ENCODE measurements at places on chromosomes 13 and 19. TPM values are rescaled to one million over a fixed set of nuclear protein-coding genes. Genes with fewer than 3 reads are reported as not detected.
A peak's percentile ranks its signal among the peaks of the same experiment; 100 is the strongest.

The MCOLN1 gene
- 41.2 TPM for total RNA-seq

The PEAK3 gene
- total RNA-seq = 8.2 TPM

The PLPPR3 gene
- total RNA-seq = not detected

The ALOX5AP gene
- 173 TPM for total RNA-seq

The SLC8A2 gene
- not detected for total RNA-seq

The THSD1 gene
- total RNA-seq = 0.43 TPM

DNA sequence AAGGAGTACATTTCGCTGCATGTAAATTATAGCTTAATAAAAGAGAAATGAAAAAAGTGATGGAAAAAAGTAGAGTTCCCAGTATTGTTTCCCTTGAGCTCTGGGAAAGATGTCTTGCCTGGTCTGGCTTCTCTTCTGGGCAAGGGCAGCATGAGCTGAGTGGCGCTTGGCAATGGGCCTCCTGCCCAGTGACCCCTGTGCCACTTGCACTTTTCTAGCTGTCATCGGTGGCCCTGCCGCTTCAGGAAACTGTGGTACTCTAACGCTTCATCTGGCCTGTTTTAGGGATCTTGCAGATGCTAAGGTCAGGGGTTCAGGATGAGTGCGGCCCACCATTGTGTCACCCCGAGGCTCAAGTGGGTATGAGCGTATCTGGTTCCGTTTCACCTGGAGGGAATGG, 161.4 kb downstream of the MTUS2 start:
- no peak overlapping the region for H3K27ac ChIP-seq
- no peak overlapping the region for H3K4me3 ChIP-seq
- no peaks in the 10 kb centered on the region for H3K4me1 ChIP-seq
- H3K27me3 ChIP-seq = no peaks in the 10 kb centered on the region

GRCh38 chr13:91381371-91381770, 17.1 kb upstream of the GPC5 start:
- DNase-seq = no peak
- no peaks in the 10 kb centered on the region for H3K4me1 ChIP-seq
- no peak overlapping the region for H3K27ac ChIP-seq
- H3K36me3 ChIP-seq = no peaks in the 10 kb centered on the region

DNA sequence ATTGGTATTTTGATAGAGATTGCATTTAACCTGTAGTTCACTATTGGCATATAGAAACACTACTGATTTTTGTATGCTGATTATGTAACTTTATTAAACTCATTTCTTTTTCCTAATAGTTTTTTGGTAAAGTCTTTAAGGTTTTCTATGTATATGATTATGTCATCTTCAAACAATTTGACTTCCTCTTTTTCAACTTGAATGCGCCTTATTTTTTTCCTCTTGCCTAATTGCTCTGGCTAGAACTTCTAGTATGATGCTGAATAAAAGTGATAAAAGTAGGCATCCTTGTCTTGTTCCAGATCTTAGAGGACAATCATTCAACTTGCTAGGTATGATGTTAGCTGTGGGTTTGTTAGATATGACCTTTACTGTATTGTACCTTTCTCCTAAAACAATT, 1034.9 kb downstream of the PCDH9 start:
- H3K27ac ChIP-seq = no peak overlapping the region
- no peaks in the 10 kb centered on the region for H3K27me3 ChIP-seq
- H3K4me3 ChIP-seq = no peak overlapping the region
- DNase-seq = no peak

DNA sequence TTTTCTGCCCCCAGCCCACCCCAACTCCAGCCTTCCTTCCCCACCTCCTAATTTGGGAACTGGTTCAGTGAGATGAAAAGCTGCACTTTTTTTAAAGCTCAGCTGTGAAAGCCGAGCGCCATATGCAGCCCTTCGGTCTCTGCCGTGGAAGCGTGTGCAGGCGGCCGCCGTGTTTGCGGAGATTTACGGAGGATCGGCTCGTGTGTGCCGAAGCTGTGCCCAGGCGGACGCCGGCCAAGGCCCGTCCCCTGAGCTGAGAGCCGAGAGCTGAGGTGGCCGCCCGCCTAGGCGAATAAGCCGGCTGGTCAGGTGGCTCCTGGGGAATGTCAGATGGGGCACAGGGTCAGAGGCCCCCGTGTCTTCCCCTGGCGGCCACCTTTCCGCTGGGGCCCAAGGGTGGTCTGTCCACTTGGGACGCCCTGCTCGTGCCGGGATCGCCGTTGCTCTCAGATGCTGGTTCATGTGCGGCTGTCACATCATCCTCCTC, 78.7 kb downstream of the ZNF536 start:
- no peak overlapping the region for H3K27ac ChIP-seq
- H3K4me1 ChIP-seq = no peaks in the 10 kb centered on the region
- H3K36me3 ChIP-seq = no peaks in the 10 kb centered on the region
- no peak overlapping the region for H3K4me3 ChIP-seq

DNA sequence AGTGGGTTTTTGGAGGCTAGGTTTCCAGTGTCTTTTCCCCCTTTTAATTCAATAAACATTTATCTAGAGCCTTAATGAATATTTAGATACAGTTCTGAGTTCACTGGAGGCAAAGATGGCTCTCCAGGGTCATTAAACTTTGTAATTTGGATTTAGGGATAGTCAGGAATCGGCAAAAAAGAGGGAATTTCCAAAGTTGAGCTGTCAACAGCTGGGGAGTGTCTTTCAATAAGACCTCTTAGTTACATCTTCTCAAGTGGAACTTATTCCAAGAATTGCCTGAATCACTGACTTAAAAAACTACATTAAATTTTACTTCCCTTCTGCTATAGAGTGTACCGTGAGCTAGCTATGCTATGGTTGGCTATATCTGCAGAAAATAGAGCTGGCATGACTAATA, 2.0 kb downstream of the LRCH1 start:
- H3K4me1 ChIP-seq = peaks cover 43% of the 10 kb centered on the region
- H3K27ac ChIP-seq = peak overlapping the region; percentile 88
- DNase-seq = no peak
- H3K27me3 ChIP-seq = no peaks in the 10 kb centered on the region

DNA sequence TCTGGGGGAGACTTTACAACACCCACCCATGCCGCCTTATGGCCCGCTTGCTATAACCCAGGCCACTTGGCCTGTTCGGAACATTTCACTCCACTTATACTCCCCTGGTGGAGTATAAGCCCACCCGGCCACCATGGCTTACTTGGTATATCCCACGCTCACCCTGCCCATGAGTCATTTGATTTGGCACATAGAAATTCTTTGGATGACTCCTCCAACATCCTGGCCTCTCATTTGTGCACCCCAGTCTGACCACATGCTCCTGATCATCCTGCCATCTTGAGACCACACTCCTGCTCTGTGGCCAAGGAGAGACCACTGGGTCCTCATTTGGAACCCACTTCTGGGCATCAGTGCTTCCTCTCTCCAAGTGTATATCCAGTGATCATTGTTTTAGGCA, 5.2 kb downstream of the SPACA6 start:
- H3K4me1 ChIP-seq = peaks cover 9% of the 10 kb centered on the region
- DNase-seq = no peak
- peaks cover 20% of the 10 kb centered on the region for H3K27me3 ChIP-seq
- no peak overlapping the region for H3K4me3 ChIP-seq

DNA sequence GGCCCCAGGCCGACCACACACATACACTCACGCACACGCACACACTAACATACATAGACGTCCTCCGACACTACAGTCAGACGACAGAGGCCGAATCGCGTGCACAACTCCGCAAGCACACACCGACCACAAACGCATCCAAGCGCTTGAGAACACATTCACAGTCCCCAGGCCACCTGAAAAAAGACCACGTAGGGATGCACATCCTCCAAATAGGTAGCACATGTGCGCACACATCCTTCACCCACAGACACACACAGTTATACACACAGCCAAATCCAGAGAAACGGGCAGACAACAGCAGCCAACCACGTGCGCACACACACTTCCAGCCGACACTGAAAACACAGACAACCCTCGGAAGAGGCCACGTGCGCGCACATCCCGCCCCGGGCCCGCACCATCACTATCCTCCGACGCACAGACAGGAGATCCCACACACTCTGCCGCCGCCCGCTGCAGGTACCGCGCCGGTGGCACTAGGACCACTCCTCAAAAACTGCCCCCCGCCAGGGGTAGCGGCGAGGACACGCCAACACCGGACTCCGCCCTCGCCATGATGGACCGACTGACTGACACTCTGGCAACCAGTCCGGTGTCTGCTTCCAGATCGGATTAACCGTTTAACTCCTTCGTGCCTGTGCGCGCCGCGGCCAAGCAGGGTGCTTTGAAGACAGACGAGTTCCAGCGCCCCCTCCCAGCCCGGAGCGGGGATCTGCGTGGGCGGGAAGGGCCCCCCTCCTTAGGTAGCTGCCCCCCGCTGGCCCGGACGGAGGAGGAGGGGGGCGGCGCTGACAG, 493 bp upstream of the PDE4A start:
- H3K36me3 ChIP-seq = no peaks in the 10 kb centered on the region
- peak overlapping the region; percentile 81 for H3K27ac ChIP-seq
- no peak for DNase-seq
- H3K4me3 ChIP-seq = peak overlapping the region; percentile 93

DNA sequence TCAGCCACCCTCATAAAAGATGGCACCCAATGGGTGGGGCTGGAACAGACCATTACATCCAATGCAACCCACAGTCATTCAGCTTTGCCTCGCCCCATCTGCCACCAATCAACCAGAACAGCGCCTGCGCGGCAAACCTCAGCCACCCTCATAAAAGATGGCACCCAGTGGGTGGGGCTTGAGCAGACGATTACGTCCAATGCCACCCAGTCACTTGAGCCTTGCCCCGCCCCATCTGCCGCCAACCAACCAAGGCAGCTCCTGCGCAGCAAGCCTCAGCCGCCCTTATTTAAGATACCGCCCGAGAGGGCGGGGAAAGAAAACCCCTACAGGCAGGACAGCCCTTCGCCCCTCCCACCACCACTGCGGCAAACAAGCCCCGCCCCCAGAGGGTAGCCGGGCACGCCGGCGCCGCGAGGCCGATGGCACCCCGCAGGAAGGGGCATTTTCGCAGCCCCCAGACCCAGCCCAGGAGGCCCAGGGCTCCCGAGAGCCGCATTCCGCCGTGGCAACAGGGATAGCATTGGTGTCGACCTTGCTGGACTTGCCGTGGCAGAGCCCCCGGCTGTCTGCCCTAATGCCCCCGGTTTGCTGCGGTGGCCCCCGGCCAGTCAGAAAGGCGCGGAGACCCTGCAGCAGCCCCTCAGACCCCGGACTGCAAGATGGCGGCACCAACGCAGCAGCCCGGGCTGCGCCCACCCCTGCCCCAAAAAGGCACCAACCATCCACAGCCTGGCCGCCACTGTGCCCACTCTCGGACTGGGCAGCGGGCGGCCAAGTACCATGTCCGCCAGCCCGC, 675 bp downstream of the PEG3 start:
- H3K27ac ChIP-seq = no peak overlapping the region
- H3K36me3 ChIP-seq = peaks cover 26% of the 10 kb centered on the region

DNA sequence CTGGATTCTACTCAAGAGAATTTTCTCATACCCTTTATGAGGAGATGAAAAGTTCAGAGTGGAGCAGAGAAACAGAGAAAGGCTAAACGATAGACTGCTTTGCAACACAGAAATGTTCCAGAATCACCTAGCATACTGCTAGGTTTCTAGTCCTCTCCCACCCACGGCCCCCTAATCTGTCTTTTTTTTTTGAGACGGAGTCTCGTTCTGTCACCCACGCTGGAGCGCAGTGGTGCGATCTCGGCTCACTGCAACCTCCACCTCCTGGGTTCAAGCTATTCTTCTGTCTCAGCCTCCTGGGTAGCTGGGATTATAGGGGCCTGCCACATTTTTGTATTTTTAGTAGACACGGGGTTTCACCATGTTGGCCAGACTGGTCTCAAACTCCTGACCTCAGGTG, 4.8 kb downstream of the SUGP2 start:
- peaks cover 31% of the 10 kb centered on the region for H3K36me3 ChIP-seq
- H3K27me3 ChIP-seq = no peaks in the 10 kb centered on the region
- H3K4me3 ChIP-seq = no peak overlapping the region
- no peak overlapping the region for H3K27ac ChIP-seq
- no peak for DNase-seq

DNA sequence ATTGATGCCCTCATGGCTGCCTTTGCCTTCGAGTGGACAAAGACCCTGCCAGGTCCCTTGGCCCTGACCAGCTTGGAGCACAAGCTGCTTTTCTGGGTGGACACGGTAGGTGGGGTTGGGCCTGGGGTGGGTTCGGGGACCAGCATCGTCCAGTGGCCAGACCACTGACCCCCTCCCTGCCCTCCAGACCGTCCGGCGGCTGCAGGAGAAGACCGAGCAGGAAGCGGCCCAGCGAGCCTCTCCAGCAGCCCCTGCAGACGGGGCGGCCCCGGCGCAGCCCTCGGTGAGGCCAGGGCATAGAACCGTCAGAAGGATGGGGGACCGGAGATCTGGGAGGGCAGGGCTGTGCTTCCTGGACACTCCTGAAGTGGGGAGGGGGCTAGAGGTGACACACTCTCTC, 10.6 kb downstream of the CAMSAP3 start:
- DNase-seq = no peak
- no peaks in the 10 kb centered on the region for H3K36me3 ChIP-seq
- no peak overlapping the region for H3K27ac ChIP-seq
- H3K27me3 ChIP-seq = peaks cover 13% of the 10 kb centered on the region
